ENCODE measurements at places on chromosomes 6 and 20.

DNA sequence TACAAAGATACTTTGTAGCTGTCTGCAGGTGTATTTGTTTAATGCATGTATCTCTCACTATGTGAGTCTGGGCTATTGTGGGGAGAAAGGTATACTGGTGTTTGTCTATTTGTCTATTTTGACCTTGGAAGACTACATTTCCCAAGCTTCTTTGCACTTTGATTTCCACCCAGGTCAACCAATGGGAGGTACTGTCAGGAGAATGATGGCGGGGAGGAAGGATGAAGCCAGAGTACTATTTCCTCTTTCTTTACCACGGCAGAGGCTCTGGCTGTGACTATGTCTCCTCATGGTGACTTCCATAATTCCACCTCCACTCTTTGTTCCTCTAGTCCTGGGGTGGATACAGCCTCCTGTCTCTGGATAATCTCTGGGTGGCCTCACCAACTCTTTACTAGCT lies 23.1 kb downstream of the LBP start:
- DNase-seq, result no peak

GRCh38 chr6:44820321-44820720 lies 432.8 kb downstream of the CDC5L start:
- no peak for DNase-seq

DNA sequence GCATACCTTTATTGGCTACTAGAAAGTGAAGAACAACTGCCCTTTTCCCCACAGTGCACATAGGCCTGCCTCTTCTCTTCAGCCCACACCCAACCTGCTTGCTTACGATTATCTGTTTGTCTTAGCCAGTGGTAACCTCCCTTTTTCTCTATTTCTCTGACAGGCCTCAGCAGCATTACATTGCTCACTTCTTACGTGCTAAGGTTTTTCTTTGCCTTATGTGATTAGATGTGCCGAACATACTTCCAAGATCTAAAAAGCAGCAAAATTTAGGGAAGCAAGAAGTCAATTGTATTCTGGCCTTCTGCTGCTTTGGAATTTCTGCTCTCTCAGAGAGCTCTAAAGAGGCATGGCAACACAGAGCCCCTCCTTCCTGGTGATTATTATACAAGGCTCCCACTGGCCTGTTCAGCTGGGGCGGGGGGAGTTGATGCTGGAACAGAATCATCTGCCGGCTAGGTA lies 7.0 kb downstream of the B4GALT5 start:
- no peak for DNase-seq

DNA sequence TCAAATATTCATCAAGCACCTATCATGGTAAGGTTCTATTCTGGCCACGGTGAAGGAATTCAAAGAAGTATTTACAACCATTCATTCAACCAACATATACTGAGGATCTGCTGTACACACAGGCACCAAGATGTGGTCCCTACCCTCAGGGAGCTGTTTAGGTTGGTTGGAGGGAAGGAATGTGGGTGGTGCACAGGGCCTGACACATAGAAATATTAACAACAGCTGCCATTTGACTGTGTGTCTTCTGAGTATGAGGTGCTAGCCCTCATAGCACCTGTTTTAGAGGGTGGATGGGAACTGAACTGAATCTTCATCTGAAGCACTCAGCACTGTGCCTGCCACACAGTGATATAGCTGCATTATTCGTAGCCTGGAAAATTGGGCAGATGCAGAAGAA lies 7.3 kb downstream of the SNPH start:
- no peak for DNase-seq

GRCh38 chr20:8232332-8232731 lies 100.3 kb downstream of the PLCB1 start:
- DNase-seq, result no peak

DNA sequence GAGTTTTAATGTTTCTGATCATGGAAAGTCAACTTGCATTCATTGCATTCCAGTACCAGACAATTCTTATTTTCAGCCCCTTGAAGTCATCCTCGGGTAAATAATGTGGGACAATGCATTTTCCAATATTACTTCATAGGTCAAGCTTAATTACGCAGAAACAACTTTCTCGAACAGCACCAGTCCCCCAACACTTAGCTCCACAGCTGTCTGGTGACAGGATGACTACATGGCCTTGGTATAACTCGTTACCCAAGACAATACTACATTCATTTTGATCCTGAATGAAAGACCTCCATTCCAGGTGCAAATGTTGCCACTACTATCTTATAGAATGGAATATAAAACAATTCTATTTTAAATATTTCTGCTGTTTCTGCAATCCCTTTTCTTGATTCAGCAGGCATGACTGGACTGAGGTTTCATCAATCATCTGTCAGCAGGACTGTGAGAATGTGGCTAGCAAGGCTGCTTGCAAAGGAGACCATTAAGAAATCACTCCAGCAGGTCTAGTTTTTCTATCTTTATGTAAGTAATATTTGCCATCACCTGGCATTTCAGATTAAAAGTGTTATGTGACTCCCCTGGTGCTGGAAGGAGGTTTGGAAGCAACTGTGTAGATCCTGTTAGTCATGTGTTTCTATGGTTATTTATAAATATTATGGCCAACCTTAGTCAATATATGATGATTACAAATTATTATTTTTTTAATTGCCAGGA lies 147.9 kb downstream of the HAO1 start:
- DNase-seq, result no peak

DNA sequence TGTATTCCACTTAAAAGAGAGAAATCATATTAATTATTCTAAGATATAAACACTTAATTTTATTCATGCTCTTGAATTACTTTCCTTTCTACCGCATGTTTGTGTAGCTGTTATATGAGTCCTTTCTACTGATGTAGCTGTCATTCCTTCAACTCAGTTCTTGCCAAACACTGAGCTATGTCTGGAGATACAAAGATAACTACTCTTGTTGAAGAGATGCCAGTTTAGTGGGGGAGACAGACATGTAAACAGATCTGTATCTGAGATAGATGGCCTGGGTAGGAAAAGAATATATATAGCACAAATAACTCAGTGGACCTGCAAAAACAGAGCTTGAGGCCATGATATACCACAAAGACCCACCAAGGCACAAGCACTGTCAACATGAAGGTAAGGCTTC lies 157.3 kb downstream of the BTBD9 start:
- DNase-seq, result no peak

GRCh38 chr6:84065693-84066290 lies 32.2 kb downstream of the MRAP2 start:
- no peak for DNase-seq

DNA sequence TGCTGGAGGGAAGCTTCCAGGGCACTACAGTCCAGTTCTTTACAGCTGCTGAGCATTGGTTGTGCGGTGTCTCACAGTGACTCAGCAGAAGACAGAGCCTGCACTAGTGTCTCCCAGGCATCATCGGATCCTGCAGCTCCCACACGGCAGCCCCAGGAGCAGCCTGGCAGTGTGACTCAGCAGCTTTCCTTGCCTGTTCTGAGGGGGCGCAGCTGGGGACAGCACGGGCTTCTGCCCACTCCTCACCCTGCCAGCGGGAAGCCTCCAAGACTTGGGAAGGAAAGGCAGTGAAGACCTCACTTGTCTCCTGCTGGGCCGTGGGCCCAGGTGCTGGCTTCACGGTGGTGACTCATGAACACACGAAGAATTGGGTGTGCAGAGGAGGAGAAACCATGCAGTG lies 165.4 kb downstream of the SYNDIG1 start:
- no peak for DNase-seq

DNA sequence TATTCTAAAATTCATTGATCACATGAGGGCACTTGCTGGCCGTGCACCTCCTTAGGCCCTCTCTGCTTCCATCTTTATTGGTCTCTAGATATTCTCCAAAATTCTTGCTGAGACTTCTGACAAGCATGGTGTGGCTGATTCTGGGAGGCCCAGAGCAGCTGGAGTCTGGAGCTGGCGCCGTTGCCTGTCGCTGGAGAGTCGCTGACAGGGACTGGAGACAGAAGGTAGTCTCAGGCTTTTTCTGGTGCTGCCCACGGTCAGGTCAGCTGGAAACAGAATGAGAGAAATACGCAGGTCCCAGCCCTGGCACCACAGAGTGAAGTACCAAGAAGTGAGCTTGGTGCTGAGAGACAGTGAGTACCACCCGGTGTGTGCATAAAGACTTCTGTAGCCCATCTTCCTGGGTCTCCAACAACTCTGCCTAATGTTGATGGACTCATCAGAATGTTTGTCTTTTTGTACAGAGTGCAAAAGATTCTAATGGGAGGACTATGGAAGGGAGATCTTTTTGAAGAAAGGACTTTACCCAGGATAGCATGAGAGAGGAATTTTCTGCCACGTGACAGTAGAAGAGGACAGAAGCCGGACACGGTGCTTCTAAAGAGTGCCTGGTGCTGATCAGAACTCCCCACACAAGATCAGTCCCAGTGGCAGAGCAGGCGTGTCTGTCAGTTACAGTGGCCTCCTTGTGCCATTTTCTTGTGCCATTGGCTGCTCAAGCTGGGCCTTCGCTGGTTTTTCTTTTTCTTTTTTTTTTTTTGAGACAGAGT lies 1.8 kb upstream of the ALDH8A1 start:
- DNase-seq, result no peak

- DNase-seq, result no peak
Observed at GRCh38 chr6:126824815-126825214, 293.7 kb upstream of the RSPO3 start.

GRCh38 chr6:112475083-112475482 lies 128.0 kb downstream of the RFPL4B start:
- DNase-seq, result no peak

- no peak for DNase-seq
Observed at GRCh38 chr6:132931936-132932514, 117.7 kb downstream of the RPS12 start.

Data from stimulated activated CD8-positive, alpha-beta memory T cell treated with anti-CD3 and anti-CD28 coated beads, Interleukin-4, amount 100 ng/mL, for 24 hours (primary cell).